Amniotic epithelial cell (primary cell): ENCODE measurements at places on chromosomes 4 and X.
A peak's percentile ranks its signal among the peaks of the same experiment; 100 is the strongest.

DNA sequence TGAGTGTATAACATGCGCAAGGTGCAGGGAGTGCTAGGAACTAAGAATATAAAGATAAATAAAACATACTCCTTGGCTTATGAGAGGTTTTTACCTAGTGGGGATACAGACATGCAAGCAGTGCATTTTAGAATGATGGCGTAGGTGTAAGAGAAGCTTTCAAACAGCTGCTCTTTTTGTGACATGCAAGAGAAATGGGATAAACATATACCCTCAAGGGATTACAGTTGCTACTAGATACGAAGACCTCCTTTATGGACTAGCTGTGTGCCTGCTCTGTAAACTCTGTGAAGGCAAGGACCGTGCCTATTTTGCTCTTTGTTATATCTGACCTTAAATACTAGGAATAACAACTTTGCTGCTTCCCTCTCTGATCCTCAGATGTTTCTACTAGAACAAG is 39.0 kb upstream of the SLITRK4 start:
- DNase-seq: no peak

GRCh38 chr4:115275615-115276014 is 162.2 kb upstream of the NDST4 start:
- DNase-seq: no peak

DNA sequence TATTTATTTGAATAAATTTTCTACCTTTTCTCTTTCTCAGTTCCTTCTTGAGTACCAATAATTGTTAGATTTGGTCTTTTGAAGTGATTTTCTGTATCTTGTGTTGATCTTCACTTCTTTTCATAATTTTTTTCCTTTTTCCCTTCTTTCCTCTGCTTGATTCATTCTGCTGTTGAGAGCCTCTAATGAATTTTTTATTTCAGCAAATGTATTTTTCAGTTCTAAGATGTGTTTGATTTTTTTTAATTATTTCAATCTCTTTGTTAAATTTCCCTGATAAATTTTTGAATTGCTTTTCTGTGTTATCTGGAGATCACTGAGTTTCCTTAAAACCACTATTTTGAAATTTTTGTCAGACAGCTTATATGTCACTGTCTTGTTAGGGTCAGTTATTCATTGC is 155.4 kb upstream of the IL15 start:
- DNase-seq: no peak

DNA sequence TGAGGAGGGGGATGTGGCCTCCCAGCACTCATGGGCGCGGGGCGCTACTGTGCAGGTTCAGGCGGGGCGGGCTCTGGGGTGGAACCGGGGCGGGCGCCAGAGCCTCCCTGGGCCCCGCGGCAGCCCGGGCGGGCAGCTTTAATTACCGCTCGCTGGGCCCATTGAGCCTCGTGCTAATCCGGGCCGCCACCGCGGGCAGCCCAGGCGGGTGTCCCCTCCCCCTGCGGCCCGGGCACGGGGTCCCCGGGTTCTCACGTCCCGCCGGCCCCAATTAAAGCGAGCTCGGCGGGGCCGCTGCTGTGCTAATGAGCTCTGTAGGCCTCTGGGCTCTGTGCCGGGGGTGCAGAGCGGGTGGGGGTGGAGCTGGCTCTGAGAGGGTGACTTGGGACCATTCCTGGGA is 22.8 kb upstream of the FGFR3 start:
- DNase-seq: no peak

DNA sequence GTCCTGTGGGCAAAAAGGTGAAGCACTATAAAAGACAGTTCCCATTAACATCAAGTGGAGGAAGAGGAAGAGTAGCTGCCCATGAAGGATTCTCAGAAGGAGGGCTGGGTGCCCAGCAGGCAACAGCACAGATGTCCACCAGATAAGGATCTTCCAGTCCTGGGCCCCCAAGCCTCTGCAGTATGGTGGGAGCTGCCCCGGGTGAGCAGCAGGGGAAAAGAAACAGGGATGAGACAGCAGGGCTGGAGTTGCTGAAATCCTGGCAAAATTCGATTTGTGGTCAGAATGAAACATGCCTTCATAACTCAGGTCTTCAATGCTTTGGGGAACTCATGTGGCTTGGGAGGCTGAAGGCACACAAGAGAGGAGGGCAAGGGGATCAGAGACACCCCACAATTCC is 94.6 kb downstream of the RASL11B start:
- no peak for DNase-seq

- DNase-seq: peak; percentile 57
These were observed 44.1 kb upstream of the SH3RF1 start for GRCh38 chr4:169314906-169315305.
